ENCODE measurements at places on chromosomes 2 and 18. TPM values are rescaled to one million over a fixed set of nuclear protein-coding genes. Genes with fewer than 3 reads are reported as not detected.

Gene LBX2
- 0.98 TPM for total RNA-seq

Gene AGXT
- not detected for total RNA-seq

DNA sequence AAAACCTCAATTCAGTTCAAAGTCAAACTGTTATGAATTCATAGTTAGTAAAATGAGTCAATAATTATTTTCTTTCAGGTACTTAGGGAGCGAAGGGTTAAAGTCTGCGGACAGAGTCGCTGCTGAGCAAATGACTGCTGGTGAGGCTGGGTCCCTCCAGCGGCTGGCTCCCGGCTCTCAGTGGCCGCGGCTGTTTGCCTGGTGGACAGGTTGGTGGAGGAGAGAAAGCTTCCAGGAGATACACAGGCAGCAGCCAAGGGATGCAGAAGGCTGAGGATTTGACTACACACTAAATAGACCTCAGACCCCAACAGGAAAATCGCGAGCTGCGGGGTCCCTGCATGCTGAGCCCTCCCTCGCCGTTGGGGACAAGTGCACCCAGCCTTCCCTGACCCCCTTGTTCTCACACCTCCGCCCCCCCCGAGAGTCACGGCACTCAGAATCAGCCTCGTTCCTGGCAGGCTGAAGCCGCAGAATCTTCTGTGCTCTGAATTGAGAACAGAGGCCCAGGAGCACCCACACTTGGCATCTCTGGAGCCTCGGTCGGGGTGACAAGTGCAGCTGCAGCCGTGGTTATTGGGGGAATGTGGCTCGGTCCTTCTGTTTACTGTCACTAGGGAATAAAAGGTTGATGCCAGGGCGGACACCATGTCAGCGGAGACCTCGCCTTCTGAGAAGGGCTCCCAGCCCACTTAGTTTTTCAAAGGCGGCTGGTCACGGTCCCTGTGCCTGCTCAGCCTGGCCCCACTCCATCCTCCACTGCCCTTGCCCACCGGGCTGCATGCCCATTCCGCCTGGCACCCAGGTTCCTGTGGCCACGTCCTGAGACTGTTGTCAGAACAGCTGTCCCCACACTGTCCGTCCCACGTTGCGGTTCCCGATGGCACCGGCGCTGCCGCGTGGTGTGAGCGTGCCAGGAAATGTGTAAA lies 74.0 kb downstream of the SLC66A2 start:
- no peak for DNase-seq

Gene CCDC74A
- 2.2 TPM for total RNA-seq

DNA sequence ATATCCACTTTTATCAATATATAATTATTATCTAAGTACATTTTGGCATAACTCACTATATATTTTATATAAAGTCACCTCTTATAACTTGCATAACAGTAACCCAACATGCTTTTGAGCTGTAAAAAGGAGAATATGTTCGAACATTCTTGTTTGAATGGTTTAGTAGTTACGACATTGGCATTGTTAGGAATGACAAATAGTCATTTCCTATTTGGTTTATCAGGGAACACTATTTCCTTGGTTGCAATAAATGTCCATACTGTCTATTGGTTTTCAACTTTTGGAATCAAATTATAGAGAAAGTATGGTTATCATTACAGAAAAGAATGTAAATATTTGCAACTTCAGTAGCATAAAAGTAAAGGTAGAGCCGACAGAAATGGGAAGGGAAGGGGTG lies 124.1 kb downstream of the PARD3B start:
- DNase-seq, result peak; percentile 75

DNA sequence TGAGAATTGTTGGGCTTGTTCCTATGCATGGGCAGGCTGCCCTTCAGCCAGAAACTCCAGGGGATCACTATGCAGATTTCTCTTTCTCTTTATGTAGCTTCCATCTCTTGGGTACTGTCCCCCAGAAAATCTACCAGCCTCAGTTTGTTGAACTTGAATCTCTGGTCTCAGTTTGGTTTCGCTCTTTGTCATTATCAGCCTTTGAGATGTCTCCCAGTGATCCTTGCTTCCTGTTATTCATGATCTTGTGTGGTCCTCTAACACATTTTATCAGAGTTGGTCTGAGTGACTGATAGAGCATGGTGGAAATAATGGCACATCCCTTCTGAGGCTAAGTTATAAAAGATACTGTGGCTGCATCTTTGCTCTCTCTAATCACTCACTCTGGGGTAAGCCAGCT lies 7.8 kb downstream of the TMEM87B start:
- no peak for DNase-seq

GRCh38 chr2:37893327-37893726 lies 31.8 kb upstream of the RMDN2 start:
- no peak for DNase-seq

GRCh38 chr18:48312066-48312465 lies 97.1 kb downstream of the ZBTB7C start:
- DNase-seq, result no peak

Gene LRRTM1
- not detected for total RNA-seq

Gene MEP1B
- total RNA-seq, result not detected

DNA sequence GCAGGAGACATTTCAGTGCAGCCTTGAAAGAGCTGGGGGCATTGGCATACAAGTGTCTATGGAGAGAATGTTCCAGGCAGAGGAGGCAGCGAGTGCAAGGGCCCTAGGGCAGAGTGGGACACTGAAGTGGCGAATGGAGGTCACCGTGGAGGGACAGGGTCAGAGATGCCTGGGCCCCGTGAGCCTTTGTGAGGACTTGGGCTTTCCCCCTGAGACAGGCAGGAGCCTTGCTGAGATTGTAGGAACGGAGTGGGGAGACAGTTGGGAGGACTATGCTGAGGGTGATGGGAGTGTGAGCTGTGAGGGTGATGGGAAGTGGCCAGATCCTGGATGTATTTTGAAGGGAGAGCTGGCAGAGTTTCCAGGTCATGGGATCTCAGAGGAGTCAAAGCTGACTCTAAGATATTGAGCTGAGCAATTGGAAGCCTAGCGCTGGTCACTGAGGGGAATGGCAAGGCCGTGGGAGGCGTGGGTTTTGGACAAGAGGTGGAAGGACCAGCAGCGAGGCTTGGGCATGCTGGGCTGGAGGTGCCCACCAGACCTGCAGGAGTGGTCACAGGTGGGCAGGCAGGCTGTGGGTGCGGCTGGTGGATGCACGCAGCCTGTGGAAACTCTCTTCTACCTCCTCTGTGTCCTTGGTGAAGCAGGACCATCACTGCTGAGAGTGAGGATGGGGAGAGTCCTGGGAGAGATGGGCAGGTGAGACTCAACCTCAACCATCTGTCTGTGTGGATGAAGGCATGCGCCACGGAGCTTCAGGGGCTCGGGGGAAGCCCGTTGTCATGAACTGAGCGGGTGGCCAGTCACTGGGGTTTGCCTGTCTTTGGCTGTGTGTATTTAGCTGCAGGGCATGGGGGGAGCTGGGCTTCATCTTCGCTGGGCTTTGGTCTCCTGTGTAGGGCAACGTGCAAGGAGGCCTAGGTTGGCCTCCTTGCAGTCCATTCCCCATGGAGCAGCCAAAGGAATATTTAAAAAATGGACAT lies 241.2 kb upstream of the HS6ST1 start:
- DNase-seq, result no peak

Gene ALPI
- not detected for total RNA-seq

- no peak for DNase-seq
These were observed 98.0 kb downstream of the ANKRD44 start for GRCh38 chr2:197212344-197213262.

GRCh38 chr2:24354957-24355356 lies 5.4 kb downstream of the ITSN2 start:
- no peak for DNase-seq
